ENCODE measurements at places on chromosomes 1 and 21. TPM values are rescaled to one million over a fixed set of nuclear protein-coding genes. Genes with fewer than 3 reads are reported as not detected.

- H3K27me3 ChIP-seq = no peaks in the 10 kb centered on the region
- H3K27ac ChIP-seq = peak overlapping the region; percentile 15
- peak; percentile 70 for DNase-seq
- no peak overlapping the region for H3K4me3 ChIP-seq
Observed at GRCh38 chr1:21468599-21468998, 28.7 kb downstream of the NBPF3 start.

DNA sequence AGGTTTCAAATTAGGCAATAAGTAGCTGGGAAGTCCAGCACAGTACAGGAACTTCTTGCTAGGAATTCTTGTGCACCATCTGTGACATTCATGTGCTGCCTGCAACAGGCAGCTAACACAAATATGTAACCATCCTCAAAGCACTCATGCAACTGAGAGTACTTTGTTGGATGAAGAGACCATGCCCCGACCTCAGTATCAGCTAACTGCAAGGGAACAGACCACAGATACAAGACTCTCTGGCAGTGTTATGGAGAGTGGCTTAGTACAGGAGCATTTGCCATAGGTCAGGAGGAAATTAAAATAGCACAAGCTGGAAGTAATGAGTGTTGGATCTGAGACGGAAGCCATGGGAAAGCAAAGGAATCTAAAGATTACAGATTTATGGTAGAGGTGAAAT lies 123.6 kb downstream of the LRRC53 start:
- H3K27ac ChIP-seq = no peak overlapping the region
- DNase-seq = no peak
- no peaks in the 10 kb centered on the region for H3K27me3 ChIP-seq
- no peaks in the 10 kb centered on the region for H3K36me3 ChIP-seq
- no peak overlapping the region for H3K4me3 ChIP-seq

- H3K36me3 ChIP-seq = no peaks in the 10 kb centered on the region
- no peak overlapping the region for H3K4me3 ChIP-seq
- peaks cover 17% of the 10 kb centered on the region for H3K4me1 ChIP-seq
- no peak for DNase-seq
- H3K27me3 ChIP-seq = no peaks in the 10 kb centered on the region
- no peak overlapping the region for H3K27ac ChIP-seq
Observed at GRCh38 chr1:202862679-202863560, 26.0 kb downstream of the RABIF start.

The OR6K6 gene
- total RNA-seq = not detected

DNA sequence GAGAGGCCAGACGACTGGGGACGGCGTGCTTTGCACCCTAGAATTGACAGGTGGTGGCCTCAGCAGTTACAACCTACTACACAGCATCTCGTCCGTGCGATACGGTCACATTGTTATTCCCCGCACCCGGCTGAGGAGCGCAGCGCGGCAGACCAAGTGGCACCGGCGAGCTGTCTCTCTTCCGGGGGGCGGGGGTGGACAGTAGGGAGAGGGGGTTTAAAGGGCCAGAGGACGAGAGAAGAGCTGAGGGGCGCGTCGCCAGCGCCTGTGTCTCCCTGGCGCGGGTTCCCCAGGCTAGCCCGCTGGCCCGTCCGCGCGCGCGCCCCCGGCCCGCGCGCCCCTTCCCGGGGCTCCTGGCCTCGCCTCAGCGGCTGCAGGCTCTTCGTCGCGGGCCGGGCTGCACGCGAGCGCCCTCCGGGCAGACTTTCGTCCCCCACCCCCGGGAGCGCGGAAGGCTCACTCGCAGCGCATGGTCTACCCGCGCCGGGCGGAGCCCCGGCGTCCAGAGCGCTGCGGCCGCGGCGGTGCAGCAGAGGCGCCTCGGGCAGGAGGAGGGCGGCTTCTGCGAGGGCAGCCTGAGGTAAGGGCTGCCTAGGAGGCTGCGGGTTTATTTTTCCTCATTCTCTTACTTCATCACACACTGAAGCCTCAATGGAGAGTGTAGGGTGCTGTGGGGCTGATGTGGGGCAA lies at the start of gene PDE4B:
Gene PDE4B (plus strand): TSS at position 227 of the 690 bp plus-strand sequence.
- H3K4me1 ChIP-seq = no peaks in the 10 kb centered on the region
- no peak for DNase-seq
- H3K27me3 ChIP-seq = no peaks in the 10 kb centered on the region
- H3K27ac ChIP-seq = no peak within 1 kb of the TSS

- H3K27ac ChIP-seq = no peak overlapping the region
- no peaks in the 10 kb centered on the region for H3K36me3 ChIP-seq
- no peak for DNase-seq
- no peak overlapping the region for H3K4me3 ChIP-seq
- H3K27me3 ChIP-seq = no peaks in the 10 kb centered on the region
Observed at GRCh38 chr1:201845331-201846083, 16.6 kb downstream of the IPO9 start.

The APCS gene
- not detected for total RNA-seq

DNA sequence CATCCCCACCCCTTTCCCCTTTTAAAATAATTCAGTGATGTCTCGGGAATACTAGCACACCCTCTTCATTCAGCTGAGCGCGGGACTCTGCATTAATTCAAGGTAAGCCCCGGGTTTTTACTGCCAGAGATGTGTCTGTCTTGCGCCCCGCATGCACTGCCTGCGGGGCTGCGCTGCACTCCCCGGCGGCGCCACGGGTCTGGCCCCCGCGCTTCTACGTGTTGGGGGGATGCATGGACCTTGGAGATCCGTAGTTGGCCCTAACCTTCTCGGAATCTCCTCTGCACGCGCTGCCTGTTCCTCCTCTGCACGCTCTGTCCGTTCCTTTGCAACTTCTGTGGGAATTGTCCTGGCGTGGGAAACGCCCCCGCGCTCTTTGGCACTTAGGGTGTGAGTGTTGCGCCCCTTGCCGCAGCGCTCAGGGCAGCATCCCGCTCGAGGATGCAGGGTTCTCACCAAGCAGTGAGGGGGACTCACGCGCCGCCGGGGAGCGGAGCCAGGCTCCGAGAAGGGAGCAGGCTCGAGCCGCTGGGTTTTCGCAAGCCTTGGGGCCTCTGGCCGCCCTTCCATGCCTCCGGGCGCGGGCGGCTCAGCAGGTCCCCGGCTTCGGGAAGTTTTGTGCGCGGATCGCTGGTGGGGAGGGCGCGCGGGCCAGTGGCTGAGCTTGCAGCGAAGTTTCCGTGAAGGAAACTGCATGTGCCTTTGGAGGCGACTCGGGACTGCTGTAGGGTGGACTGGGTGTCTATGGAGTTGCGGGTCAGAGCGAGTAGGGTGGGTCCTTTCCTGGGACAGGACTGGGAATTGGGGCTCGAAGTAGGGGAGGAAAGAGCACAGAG lies 165.1 kb upstream of the CACNA1E start:
- H3K36me3 ChIP-seq = no peaks in the 10 kb centered on the region
- H3K27ac ChIP-seq = no peak overlapping the region
- peaks cover 7% of the 10 kb centered on the region for H3K27me3 ChIP-seq
- no peak overlapping the region for H3K4me3 ChIP-seq
- H3K4me1 ChIP-seq = peaks cover 5% of the 10 kb centered on the region

DNA sequence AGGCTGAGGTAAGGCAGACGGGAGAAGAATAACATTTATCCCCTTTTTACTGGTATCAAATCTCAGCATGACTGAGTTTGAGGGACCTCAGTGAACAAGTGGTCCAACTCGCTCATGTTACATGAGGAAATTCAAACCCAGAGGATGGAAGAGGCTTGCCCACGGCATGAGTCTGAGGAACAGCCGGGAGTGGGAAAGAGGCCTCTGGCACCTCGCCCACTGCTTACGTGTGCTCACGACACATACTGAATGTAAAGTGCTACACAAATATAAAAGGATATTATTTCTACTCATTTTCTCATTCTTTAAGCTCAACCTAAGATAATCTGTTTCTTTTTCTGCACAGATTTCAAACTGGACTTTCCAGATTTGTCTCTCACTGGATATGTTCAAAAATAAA lies 14.7 kb downstream of the BEND5 start:
- no peaks in the 10 kb centered on the region for H3K4me1 ChIP-seq
- no peak overlapping the region for H3K4me3 ChIP-seq
- H3K36me3 ChIP-seq = peaks cover 17% of the 10 kb centered on the region

DNA sequence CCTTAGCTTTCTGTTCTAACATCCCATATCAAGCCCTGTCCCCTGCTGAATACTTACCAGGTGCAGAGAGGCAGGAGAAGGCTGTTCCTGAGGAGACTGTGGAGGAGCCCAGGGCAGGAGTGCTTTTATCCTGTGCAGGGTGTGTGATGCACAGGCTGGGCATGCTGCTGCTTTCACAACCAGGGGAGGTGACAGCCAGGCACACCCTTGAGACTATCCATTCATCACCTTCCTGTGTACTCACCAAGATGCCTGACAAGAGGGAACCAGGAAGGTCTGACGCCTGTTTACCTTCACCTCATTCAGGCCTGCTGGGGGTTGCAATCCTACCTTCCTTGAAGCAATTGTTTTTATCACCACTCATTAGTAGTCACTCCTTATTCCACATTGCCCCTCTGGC lies at the start of gene LCE3E:
Gene LCE3E (minus strand): TSS at position 100 of the 400 bp plus-strand sequence. CDS start 572 bp downstream, outside the sequence.
- H3K36me3 ChIP-seq = no peaks in the 10 kb centered on the region
- H3K4me3 ChIP-seq = no peak within 1 kb of the TSS
- H3K27ac ChIP-seq = no peak within 1 kb of the TSS

GRCh38 chr1:212062832-212063438 lies 27.4 kb downstream of the DTL start:
- no peak for DNase-seq
- no peaks in the 10 kb centered on the region for H3K36me3 ChIP-seq
- no peaks in the 10 kb centered on the region for H3K4me1 ChIP-seq
- H3K27me3 ChIP-seq = no peaks in the 10 kb centered on the region
- no peak overlapping the region for H3K4me3 ChIP-seq

The KRTAP13-2 gene
- total RNA-seq = not detected

The CHRM3 gene
- 3.0 TPM for total RNA-seq

GRCh38 chr21:41596241-41596925 lies 88.4 kb upstream of the TMPRSS2 start:
- H3K4me1 ChIP-seq = peaks cover 40% of the 10 kb centered on the region
- H3K36me3 ChIP-seq = no peaks in the 10 kb centered on the region
- no peak overlapping the region for H3K4me3 ChIP-seq
- no peak for DNase-seq

DNA sequence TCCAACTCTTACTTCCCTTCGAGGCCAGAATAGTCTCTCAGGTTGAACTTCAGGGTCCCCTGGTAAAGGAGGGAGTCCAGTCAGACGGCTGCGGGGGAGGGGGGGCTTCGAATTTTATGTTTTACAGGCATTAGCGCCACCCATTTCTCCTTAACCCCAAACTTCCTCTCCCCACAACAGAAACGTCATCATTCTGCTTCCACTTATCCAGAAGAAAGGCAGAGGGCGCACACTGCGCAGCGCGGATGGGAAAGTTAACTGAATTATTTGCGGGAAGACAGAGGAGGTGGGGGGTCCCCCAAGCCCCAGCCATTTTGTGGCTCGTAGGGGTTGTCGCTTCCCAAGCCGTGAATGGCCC lies 529 bp upstream of the PRMT2 start:
- no peaks in the 10 kb centered on the region for H3K36me3 ChIP-seq
- peak; percentile 46 for DNase-seq
- H3K27me3 ChIP-seq = no peaks in the 10 kb centered on the region
- H3K4me3 ChIP-seq = peak overlapping the region; percentile 72
- peak overlapping the region; percentile 99 for H3K27ac ChIP-seq

- H3K27me3 ChIP-seq = no peaks in the 10 kb centered on the region
- DNase-seq = no peak
- H3K27ac ChIP-seq = no peak overlapping the region
- H3K4me1 ChIP-seq = no peaks in the 10 kb centered on the region
Observed at GRCh38 chr1:77652268-77652667, 30.2 kb downstream of the ZZZ3 start.

- H3K4me3 ChIP-seq = no peak overlapping the region
- no peak for DNase-seq
- H3K36me3 ChIP-seq = no peaks in the 10 kb centered on the region
- no peak overlapping the region for H3K27ac ChIP-seq
- no peaks in the 10 kb centered on the region for H3K4me1 ChIP-seq
Observed at GRCh38 chr1:4696161-4696745, 41.8 kb downstream of the AJAP1 start.

GRCh38 chr1:238558156-238558555 lies 667.4 kb upstream of the ZP4 start:
- no peaks in the 10 kb centered on the region for H3K4me1 ChIP-seq
- no peak for DNase-seq

GRCh38 chr1:11731691-11732283 lies 4.1 kb upstream of the AGTRAP start:
- peaks cover 5% of the 10 kb centered on the region for H3K4me1 ChIP-seq
- H3K27me3 ChIP-seq = no peaks in the 10 kb centered on the region
- no peaks in the 10 kb centered on the region for H3K36me3 ChIP-seq
- DNase-seq = peak; percentile 68
- H3K4me3 ChIP-seq = no peak overlapping the region
- H3K27ac ChIP-seq = peak overlapping the region; percentile 17

- no peaks in the 10 kb centered on the region for H3K27me3 ChIP-seq
- DNase-seq = peak; percentile 84
- H3K4me1 ChIP-seq = peaks cover 11% of the 10 kb centered on the region
- H3K4me3 ChIP-seq = peak overlapping the region; percentile 42
- H3K36me3 ChIP-seq = peaks cover 21% of the 10 kb centered on the region
Observed at GRCh38 chr1:151047925-151048644, 534 bp downstream of the C1orf56 start.

- H3K27me3 ChIP-seq = no peaks in the 10 kb centered on the region
- H3K36me3 ChIP-seq = peaks cover 22% of the 10 kb centered on the region
- no peak for DNase-seq
- H3K4me1 ChIP-seq = peaks cover 27% of the 10 kb centered on the region
Observed at GRCh38 chr1:228742281-228742860, 7.1 kb downstream of the RHOU start.

The DCDC2B gene
- total RNA-seq = not detected

- peaks cover 8% of the 10 kb centered on the region for H3K4me1 ChIP-seq
- no peaks in the 10 kb centered on the region for H3K27me3 ChIP-seq
- peak overlapping the region; percentile 27 for H3K4me3 ChIP-seq
- no peak for DNase-seq
- no peaks in the 10 kb centered on the region for H3K36me3 ChIP-seq
Observed at GRCh38 chr1:62784509-62785365, 805 bp downstream of the ATG4C start.

DNA sequence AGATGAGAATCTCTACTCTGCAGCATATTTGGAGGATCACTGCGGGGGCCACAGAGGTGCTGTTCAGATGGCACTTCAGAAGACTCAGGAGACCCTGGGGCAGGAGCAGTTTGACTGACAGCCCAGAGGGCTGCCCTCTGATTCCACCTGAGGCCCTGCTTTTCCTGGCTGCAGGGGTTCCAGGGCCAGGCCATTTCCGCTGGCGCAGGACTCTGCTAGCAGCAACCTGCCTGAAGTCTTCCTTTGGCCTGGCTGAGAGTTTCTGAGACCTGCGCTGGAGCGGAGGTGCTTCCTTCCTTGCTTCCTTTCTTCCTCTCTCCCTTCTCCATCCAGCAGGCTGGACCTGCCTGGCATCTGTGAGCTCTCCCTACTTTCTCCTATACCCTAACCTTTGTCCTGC lies 11.8 kb downstream of the PCSK9 start:
- H3K4me1 ChIP-seq = no peaks in the 10 kb centered on the region
- H3K36me3 ChIP-seq = no peaks in the 10 kb centered on the region
- H3K4me3 ChIP-seq = no peak overlapping the region
- H3K27me3 ChIP-seq = no peaks in the 10 kb centered on the region
- no peak overlapping the region for H3K27ac ChIP-seq

GRCh38 chr1:71080230-71080738 lies 551 bp downstream of the ZRANB2 start:
- peaks cover 19% of the 10 kb centered on the region for H3K4me1 ChIP-seq
- H3K36me3 ChIP-seq = peaks cover 12% of the 10 kb centered on the region
- peak overlapping the region; percentile 77 for H3K4me3 ChIP-seq
- H3K27me3 ChIP-seq = no peaks in the 10 kb centered on the region
- H3K27ac ChIP-seq = peak overlapping the region; percentile 86
